ENCODE measurements at places on chromosomes 3 and 15. TPM values are rescaled to one million over a fixed set of nuclear protein-coding genes. Genes with fewer than 3 reads are reported as not detected.

The CAPN3 gene
- total RNA-seq: 0.75 TPM

The MYEF2 gene
- total RNA-seq: 78.2 TPM

DNA sequence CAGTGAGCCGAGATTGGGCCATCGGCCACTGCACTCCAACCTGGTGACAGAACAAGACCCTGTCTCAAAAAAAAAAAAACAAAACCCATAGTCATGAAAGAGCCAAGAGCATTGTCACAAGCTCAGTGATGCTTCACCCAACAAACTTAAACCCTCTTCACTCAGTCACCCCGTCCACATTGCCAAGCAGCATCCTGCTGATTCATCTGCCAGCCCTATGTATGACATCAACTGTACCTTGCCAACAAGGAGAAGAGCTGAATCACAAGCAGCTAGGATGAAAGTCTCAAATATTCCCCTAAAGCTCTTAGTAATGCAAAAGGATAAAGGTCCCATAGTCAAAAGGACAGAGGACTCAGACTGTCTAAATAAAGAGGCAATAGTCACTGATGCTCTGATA lies 90.0 kb downstream of the ANO10 start:
- no peak for DNase-seq

DNA sequence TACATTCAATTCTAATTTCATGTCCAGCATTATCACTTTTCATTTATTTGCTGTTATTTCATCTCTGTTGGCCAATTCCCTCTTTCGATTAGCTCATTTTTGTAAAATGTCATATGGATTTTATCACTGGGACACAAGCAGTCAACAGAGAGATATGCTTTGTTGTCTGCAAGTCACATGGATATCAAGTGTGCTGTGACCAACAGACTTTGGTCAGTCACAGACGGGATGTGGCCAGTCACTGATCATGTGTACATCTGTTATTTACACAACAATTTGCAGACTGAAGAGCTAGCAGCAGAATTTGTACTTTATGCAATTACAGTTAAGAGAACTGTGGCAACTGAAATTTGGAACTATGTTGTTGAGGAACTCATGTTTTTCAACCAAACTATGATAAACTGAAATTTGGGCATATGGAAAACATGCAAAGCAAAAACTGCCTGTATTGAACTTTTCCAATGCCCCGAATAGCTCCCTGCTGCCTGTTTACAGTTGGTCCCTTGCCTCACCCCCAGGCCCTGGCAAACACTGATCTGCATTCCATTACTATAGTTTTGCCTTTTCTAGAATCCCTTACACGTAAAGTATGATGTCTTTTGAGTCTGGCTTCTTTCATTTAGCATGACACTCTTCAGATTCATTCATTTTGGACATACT lies 104.4 kb downstream of the RPL22L1 start:
- no peak for DNase-seq

DNA sequence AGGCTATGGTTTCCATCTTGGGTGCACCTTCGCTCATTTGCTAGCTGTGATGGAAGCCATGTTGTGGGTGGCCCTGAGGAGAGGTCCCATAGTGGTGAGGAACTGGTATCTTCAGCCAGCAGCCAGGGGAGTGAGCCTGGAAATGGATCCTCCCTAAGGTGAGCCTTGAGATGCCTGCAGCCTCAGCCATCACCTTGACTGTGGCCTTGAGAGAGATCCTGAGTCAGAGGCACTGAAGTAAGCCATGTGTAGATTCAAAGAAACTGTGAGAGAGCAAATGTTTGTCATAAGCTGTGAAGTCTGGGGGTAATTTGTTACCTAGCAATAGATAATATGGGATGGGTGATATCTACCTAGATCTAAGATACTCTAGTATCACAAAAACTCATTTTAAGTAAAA lies 105.3 kb downstream of the SNRK start:
- DNase-seq: no peak

GRCh38 chr3:36295296-36295695 lies 85.0 kb upstream of the STAC start:
- no peak for DNase-seq

DNA sequence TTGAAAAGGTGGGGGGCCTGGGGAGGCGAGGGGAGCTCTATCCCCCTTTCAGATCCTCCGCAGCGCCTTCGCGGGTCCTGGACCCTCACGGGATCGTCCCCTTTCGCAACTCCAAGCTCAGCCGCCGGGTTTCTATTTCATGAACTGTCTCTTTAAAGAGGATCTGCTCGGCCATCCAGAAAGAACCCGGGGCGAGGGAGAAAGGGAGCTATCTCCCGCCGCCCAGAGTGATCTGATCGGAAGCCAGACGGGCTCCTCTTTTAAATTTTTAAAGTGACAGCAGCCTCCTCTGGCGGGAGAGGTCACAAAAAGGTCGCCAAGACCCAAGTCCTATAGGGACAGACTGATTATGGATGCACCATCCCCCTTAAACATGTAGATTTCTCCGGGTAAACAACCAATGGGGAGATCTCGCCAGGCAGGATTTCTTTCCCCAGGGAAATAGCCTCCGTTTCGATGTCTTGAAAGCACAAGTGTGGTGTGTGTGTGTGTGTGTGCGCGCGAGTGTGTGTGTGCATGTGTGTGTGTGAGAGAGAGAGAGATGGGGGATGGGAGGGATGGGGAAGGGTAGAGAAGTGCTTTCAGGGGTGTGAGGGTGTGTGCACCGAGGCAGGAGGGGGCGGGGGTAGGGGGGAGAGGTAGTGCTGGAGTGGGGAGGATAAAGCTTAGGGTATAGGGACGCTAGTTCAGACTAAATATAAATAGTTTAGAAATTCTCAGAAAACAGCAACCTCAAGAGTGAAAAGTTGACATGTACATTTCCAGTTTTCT lies 516.1 kb downstream of the MECOM start:
- peak; percentile 76 for DNase-seq

DNA sequence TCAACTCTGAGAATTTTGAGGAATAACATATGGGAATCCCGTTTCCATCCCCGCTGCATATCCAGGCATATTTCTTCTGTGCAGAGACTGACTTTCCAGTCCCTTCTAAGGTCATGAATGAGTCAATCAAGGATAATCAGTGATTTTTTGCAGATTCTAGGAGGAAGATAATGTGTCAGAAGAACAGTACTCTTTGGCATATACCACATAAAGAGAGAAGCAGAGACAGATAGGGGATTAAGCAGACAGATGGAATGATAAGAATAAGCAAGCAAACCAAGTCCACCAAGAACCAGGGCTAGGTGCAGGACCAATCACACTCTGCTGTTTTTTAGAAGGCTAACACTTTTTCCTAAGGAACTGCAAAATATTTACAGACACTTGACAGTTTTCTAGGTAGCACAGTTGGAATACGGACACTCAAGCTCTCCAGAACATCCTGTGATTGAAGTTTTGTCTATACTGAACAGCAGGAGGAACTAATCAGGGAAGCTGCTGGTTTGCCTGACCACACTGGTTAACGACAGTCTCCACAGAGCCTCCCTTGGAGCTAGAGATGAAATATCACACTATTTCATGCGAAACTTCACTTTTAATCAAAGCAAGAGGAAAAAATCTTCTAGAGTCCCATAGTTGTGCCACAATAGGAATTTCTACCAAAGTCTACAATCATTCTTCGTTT lies 450.0 kb upstream of the KCNMB2 start:
- DNase-seq: no peak

DNA sequence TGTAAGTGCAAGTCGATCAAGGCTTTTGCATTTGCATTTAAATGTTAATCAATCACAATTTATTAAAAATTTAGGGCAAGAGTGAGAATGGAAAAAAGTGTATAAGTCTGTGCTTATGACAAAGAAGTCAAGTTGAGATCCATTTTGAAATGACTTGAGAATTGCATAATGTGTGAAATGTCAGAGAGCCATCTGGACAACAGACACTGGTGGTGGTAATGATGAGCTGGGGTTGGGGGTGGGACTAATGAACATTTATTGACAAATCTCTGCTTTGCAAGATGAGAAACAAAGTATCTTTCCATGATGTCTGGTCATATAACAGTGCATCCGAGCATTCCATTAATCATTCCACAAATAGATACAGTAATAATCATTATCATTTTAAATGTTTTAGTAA lies 89.4 kb upstream of the ZBTB20 start:
- DNase-seq: no peak

DNA sequence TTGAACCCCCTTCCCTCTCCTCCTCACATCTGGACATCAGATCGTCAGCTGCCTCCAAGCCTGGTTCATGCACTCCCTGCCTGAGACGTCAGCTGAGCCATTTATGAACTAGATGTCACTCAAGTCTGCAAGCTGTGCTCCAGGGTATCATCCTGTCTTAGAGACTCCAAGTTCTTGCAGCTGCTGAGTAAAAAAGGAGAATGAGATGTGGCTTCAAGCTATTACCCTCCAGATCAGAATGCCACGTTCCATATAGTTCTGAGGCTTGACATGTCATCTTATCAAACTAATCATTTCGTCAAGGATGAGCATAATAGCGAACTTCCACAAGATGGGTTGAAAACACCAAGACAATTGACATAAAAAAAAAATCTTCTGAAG lies 766.3 kb downstream of the TBL1XR1 start:
- no peak for DNase-seq

GRCh38 chr3:171286580-171287249 lies 173.5 kb downstream of the TNIK start:
- no peak for DNase-seq

DNA sequence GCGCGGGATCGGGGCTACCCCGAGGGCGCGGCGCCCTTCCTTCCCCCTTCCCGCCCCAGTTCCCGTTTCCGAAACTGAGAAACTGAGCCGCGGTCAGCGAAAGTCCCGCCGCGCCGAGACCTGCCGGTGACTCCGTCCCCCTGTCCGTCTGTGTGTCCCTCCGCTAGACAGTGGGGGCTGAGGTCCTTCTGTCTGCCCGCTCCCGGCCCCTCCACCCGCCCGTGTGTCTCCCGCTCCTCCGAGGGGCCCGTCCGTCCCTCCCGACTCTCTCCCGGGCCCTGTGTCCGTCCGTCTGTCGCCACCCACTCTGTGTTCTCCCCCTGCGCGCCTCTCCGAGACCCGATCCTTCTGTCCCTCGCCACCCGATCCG lies 426 bp downstream of the PRKCD start:
- DNase-seq: no peak

DNA sequence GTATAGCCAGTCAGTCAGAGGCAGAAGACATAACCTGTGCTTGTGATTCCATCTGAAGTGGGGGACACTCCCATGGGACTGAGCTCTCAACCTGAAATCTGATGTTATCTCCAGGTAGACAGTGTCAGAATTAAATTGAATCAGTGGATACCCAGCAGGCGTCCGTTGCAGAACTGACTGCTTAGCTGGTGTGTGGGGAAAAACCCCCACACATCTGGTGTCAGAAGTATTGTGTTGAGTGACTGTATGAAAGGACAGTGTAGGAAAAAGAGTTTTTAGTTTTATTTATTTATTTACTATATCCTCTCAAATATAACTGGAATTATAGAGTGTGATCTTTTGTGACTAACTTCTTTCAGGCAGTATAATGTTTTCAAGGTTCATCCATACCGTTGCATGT lies 10.4 kb downstream of the KPNA4 start:
- no peak for DNase-seq

GRCh38 chr3:187811585-187812250 lies 66.5 kb upstream of the BCL6 start:
- DNase-seq: no peak

GRCh38 chr3:10926811-10927521 lies 65.6 kb upstream of the SLC6A1 start:
- no peak for DNase-seq

DNA sequence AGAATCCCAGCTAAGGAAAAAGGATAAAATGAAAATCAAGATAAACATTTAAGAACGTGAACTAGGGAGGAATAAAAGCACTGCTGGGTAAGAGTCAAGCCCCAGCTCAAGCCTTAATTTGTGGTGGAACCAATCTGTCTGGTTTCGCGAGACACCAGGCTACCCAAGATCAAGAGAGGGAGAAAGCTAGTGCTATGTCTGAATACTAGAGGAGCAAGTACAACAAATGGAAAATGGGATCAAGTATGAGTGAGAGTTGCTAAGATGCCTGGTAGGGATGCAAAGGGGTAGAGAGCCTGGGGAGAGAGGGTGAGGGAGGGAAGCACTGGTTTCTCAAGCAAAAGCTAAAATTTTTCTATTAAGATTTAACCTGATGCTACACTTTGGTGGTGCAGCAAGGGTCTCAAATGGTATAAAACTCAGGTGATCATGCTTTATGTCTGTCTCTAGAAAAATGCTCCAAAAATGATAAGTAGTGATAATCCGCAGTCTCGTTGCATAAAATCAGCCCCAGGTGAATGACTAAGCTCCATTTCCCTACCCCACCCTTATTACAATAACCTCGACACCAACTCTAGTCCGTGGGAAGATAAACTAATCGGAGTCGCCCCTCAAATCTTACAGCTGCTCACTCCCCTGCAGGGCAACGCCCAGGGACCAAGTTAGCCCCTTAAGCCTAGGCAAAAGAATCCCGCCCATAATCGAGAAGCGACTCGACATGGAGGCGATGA lies 1.7 kb upstream of the SETD5 start:
- no peak for DNase-seq

DNA sequence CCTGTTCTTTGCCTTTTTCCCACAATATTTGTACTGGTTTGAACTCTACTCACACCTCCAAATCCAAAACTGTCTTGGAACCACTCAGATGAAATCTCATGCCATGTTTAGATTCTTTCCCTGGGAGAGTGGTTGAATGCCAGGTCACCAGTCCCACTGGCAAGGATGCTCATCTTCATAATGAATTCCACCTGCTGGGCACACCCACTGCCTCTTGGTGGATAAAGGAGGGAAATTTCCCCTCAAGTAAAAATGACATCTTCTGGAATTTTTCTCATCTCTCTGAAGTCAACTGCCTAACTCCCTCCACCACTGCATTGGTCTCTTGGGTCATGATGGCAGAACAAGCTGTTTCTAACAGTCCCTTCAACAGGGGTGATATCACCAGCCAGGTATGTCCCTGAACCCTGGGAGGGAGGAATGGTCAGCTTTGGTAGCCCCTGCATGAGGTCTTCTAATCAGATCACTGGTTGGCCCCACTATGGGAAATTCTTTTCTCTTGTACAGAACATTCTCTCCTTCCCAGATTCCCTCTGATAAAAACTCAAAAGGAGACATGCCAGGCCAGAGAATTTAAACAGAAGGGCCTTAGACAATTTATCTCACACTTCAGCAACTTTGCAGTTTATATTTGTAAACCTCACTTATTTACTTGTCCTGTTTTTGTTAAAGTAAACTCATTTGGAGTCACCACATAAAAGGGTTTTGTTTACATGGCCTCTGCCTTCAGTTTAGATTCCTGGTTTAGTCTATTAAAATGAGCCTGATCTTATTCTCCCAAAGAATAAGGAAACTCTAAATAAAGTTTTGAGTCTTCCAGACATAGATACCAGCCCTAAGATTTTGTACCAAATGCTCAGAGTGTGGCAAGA lies 143.4 kb downstream of the WNT5A start:
- no peak for DNase-seq

GRCh38 chr3:182704926-182705325 lies 88.4 kb upstream of the ATP11B start:
- DNase-seq: peak; percentile 56

All from H1 (cell line).